ENCODE measurements at places on chromosomes 12 and 14.

GRCh38 chr14:95787941-95788340 lies 74.0 kb upstream of the TCL1A start:
- H3K27me3 ChIP-seq: no peaks in the 10 kb centered on the region
- H3K36me3 ChIP-seq: no peaks in the 10 kb centered on the region
- no peak overlapping the region for H3K4me3 ChIP-seq
- H3K4me1 ChIP-seq: no peaks in the 10 kb centered on the region

- H3K36me3 ChIP-seq: no peaks in the 10 kb centered on the region
- no peaks in the 10 kb centered on the region for H3K27me3 ChIP-seq
- H3K27ac ChIP-seq: no peak overlapping the region
These were observed 12.6 kb downstream of the NEDD1 start for GRCh38 chr12:96919510-96920210.

DNA sequence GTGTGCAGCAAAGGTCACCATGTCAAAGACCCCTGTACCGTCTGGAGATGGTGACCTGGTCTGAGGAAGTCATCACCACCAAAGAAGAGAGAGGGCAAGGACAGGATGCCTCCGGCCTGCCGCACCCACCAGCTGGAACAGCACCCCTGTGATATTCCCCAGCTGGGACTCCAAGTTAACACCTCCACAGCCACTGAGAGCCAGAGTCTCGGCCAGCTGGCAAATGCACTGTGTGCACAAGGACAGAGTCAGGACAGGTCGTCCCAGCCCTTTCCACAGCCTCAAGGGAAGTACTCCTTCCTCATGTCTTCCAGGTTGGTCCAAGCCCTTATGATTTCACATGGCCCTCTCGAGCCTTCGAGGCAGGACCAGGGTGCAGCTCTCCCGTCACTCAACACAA lies 19.3 kb upstream of the FKBP4 start:
- peaks cover 5% of the 10 kb centered on the region for H3K4me1 ChIP-seq
- H3K27me3 ChIP-seq: no peaks in the 10 kb centered on the region
- DNase-seq: no peak
- no peak overlapping the region for H3K4me3 ChIP-seq
- no peaks in the 10 kb centered on the region for H3K36me3 ChIP-seq
- no peak overlapping the region for H3K27ac ChIP-seq

DNA sequence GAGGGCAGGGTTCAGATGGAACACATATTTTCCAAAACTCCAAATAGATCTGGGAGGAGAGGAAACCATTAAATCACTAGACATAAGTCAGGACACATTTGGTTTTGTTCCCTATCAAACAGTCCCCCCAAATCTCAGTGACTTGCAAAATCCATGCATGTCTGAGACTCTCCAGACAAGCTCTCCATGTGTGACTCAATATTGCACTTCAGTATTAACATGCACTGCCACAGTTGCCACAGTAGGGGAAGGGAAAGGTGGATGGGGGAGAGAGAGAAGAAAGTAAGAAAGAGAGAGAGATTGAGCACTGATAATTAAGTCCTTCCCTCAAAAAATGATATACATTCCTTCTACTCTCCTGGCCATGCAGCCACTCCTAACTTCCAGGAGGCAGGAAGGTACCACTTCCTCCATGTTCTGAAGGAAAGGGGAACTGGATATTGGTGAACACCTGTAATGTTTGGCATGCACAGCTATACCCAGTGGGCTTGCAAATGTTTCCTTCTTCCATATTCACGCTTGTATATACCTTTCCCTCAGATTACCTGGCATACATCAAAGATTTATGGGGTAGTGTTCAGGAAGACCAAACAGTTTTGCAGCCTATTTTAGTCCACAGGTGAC lies 310.0 kb downstream of the ZFP36L1 start:
- no peaks in the 10 kb centered on the region for H3K36me3 ChIP-seq
- no peaks in the 10 kb centered on the region for H3K4me1 ChIP-seq
- no peak for DNase-seq
- H3K27ac ChIP-seq: no peak overlapping the region

All from H1 (cell line).